ENCODE measurements at places on chromosomes 1 and 21. TPM values are rescaled to one million over a fixed set of nuclear protein-coding genes. Genes with fewer than 3 reads are reported as not detected.

DNA sequence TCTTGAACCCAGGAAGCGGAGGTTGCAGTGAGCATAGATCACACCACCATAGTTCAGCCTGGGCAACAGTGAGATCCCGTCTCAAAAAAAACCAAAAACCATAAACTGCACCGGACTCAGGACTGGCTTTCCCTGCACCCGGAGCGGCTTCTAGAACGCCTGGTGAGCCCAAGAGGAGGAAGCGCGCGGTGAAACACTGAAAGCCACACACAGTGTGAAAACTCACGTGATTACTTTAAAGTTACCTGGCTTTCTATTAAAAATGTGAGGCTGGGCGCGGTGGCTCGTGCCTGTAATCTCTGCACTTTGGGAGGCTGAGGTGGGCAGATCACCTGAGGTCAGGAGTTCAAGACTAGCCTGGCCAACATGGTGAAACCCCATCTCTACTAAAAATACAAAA lies 7.0 kb upstream of the TRAPPC10 start:
- DNase-seq, result no peak

DNA sequence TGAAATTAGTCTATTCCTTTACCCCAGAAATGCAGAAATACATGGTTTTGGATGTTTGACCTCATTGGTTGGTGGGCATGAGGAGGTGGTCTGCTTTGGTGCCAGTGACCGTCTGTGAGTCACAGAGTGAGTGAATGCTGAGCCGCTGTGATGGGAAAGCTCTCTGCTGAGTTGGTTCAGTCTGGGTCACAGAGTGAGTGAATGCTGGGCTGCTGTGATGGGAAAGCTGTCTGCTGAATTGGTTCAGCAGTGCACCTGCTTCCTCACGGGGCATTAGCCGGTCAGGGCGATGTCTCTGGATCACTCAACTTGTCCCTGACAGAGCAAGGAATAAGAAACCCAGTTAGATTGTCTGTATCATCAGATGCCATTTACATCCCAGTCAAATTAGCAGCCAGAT lies 40.8 kb downstream of the ADARB1 start:
- no peak for DNase-seq

DNA sequence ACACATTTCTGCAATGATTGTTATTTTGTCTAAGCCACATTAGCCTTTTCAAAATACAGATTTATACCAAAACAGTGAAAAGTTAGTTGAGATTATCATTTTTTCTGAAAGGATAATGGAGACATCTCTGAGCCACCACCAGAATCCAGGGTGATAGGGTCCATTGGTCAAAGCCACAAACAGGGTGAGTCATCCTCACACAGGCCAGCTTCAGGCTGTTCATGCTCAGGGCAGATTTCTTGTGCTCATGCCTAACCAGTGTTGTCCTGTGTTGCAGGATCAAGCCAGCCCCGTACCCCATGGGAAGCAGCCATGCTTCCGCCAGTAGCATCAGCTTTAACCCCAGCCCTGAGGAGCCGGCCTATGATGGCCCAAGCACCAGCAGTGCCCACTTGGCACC lies 13.4 kb downstream of the ELOA start:
- DNase-seq, result peak; percentile 27

DNA sequence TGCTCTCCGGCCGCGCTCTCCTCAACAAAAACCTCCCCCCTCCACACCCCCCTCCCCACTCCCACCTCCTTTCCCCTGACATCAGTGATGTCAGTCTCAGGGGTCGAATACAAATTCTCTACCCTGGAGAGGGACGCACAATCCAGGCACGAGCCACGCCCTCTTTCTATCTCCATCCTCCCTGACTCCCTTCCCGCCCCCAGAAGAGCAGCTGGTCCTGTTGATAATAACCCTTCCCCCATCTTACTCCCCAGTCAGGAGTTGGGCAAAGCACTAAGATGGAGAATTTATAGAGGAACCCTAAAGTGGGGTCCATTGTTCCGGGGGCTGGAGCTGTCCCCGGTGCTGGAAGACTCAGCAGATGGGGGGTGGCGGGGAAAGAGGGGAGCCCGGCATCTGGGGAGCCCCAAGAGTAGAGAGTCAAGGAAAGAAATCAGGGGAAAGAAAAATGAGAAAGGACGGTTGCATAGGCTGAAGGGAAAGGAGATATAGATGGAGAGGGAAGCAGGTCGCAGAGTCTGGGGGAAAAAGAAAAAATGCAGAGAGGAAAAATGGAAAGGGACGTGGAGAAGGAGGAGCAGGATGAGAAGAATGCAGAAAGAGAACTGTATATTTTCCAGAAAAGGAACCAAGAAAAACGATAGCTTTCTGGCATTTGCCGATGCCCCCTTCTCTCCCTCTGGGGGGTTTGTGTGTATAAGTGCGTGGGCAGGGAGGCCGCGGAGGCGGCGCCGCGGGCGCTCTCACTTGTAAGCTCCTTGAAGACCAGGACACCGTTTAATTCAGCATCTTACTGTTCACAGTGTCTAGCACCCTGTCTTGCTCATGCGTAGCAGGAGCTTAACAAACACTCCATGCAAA lies at the start of gene CELF3:
Gene CELF3, minus strand, starts transcription at position 33 of the 861 bp plus-strand sequence. CDS start 783 bp downstream, outside the sequence.
- peak; percentile 21 for DNase-seq

- DNase-seq, result no peak
Measured at GRCh38 chr1:233738396-233738795, 124.5 kb downstream of the KCNK1 start.

- no peak for DNase-seq
Measured at GRCh38 chr1:1665815-1666251, 7.0 kb upstream of the CDK11B start.

- peak; percentile 54 for DNase-seq
Measured at GRCh38 chr1:160206036-160206389, 829 bp downstream of the PEA15 start.

GRCh38 chr1:16446116-16446515 lies 5.6 kb downstream of the NECAP2 start:
- DNase-seq, result no peak

Gene ITLN2
- total RNA-seq, result 3.8 TPM

Gene NHLH1
- not detected for total RNA-seq

Gene LCE6A
- not detected for total RNA-seq

Gene ZFP69B
- total RNA-seq, result 8.5 TPM

Gene UBASH3A
- total RNA-seq, result not detected

Gene HSPA6
- 0.45 TPM for total RNA-seq

Gene S100A2
- total RNA-seq, result 3.3 TPM

Gene BACE2
- total RNA-seq, result 127 TPM

All from fibroblast of the aortic adventitia (primary cell).